Stimulated activated CD8-positive, alpha-beta memory T cell treated with anti-CD3 and anti-CD28 coated beads, Interleukin-15, amount 100 ng/mL, for 24 hours (primary cell): ENCODE measurements at places on chromosomes 12 and 14.

DNA sequence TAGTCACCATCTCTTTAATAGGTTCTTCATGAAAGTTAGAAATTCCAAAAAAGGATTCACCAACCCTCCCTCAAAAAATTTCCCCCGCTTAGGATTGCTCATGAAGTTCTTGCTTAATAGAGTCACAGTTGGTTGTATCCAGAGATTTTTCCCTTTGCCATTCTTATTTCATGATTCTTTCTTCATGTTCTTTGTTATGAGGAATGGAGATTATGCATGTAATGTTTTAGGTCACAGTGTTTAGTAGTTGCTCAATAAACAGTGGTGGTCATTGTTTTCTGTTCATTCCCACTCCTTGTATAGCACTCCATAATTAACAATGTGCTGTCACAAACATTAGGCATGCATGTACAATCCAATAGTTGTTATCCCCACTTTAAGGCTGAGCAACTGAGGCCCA lies 51.2 kb upstream of the RTRAF start:
- no peak for DNase-seq

DNA sequence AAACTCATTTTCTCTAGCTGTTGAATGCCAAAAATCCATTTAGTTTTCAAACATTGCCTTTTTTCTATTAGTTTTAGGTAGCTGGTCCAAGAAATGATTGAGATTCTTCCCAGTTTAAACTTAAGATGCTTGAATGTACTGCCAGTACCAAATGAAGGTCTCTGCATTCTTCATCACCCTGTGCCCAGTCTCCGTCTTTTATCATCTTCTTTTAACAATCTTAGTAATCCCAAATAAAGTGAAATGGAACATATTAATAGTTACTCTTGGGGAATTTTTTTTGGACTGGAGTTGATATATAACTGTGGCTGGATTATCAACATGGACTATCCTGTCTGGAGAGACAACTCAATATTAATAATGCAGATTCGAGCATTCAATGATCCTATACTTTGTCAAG lies 54.1 kb upstream of the PCED1B start:
- DNase-seq: no peak

GRCh38 chr12:74620921-74621320 lies 83.3 kb downstream of the ATXN7L3B start:
- DNase-seq: no peak

GRCh38 chr12:49040364-49040855 lies 20.2 kb downstream of the KMT2D start:
- no peak for DNase-seq

- DNase-seq: no peak
Observed at GRCh38 chr14:92224358-92224954, 98.5 kb upstream of the SLC24A4 start.
